ENCODE measurements at places on chromosomes 11 and 22.

DNA sequence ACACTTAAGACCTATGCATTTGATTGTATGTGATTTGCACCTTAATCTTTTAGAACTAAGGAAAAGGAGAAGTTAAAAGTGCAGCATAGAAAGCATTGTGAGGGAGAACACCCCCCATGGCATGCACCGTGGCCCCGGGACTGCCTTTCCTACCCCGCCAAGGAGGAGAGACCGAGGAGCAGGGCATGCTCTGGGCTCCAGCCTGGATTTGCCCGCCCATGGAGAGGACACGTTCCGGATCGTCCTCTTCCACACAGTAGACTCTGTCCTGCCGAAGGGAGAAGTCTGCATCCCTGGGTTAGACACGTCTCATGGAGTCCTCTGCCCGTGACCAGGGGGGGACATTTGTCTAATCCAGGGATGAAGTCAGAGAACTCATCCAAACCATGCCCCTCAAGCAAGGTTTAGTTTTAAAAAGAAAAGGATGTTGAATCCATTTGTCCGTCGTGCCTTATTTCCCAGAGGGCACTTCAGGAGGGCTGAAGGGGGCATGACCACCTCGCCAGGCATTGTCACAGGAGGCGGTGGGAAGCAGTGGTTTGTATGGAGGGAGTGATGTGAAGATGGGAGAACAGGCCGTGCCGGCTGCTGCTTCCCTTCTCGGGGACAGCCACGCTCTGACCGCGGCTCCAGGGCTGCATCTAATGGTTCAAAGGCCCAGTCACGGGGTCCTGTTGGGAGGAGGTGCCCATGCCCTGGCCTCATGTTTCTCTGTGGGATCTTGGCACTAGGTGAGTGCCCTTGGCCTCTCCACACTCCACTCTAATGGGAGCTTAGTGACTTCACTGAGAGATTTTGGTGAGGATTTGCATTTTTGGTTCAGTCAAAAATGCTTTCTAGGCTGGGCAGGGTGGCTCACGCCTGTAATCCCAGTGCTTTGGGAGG lies 66.2 kb upstream of the GAL start:
- DNase-seq, result no peak

DNA sequence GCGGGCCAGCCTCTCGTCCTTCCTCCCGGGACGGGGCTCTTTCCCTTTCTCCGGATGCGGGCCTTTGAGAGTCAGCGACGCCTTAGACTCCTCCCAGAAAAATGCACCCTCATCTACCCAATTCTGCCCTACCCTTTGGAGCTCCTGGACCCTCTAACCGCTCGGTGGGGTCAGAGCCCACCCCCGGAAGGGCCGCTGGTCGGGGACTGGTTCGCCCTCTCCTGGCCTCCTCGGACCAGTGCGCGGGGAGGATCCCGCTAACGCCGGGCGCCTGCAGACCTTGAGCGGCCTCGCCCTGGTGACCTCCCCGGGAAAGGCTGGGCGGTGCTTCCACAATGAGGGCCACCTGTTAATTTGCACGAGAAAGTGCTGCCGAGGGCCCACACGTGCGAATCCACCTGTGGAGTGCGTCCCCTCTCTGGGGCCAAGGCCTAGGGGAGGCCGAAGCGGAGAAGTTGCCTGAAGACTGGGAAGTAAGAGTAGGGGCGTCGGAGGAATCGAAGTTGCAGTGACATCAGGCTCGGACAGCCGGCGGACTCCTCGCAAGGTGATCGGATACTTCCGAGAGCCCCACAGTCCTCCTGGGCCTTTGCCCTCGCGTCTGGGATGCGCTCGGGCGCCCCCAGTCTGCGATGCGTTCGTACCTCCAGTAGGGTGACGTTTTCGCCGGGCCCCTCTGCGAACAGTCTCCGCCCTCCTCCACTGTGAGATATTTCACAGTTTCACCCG lies 61.5 kb downstream of the ENDOD1 start:
- DNase-seq, result peak; percentile 78

DNA sequence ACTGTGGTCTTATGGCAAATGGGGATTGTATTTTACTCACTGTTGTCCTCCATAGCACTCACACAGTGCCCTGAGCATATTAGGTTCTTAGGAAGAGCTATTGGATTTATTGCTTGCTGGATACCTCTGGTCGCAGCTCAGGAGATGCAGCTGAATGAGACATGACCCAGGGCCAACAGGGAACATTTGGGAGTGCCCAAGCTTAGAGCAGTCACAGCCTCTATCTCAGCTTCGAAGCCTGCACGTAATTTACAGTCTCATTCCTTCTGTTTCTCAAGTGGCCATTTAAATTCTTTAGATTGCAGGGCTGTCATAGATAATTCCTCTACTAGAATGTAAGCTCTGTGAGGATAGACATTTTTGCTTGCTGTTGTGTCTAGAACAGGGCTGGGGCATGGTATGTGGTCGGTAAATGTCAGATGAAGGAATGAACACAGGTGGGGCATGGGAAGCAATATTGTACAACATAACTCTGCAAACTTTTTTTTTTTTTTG lies 192.8 kb downstream of the GRIK4 start:
- DNase-seq, result no peak

DNA sequence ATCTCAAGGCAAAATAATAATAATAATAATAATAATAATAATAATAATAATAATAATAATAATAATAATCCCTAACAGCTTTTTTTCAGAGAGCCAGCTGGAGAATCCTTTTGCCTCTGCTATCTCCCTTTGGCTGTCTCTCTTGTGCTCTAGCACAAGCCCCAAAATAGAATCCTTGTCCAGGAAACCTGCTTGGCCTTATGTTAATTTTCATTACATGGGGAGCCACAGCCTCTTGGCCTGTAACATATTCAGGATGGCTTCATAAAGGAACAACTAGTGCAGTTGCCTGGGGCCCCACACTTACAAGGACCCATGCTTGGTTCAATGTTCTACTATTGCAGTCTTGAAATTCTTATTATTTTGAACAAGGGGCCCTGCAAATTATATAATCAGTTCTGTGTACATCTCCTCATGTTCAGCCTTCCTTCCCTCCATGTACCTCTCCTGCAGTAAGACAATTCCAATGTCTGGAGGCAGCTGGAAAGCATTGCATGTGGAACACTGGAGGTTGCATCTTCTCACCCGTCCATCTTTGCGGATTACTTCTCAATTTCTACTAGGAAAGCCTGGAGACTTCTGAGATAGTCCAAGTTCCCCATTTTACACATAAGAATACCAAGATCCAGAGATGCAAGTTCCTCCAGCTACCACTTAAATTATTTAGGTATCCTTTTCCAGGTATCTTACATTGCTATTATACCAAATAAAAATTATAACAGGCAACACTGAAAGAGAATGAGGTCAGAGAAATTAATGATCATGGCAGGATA lies 37.8 kb upstream of the SORL1 start:
- no peak for DNase-seq

- DNase-seq, result no peak
Observed at GRCh38 chr11:95922536-95923438, 1.1 kb downstream of the MTMR2 start.

DNA sequence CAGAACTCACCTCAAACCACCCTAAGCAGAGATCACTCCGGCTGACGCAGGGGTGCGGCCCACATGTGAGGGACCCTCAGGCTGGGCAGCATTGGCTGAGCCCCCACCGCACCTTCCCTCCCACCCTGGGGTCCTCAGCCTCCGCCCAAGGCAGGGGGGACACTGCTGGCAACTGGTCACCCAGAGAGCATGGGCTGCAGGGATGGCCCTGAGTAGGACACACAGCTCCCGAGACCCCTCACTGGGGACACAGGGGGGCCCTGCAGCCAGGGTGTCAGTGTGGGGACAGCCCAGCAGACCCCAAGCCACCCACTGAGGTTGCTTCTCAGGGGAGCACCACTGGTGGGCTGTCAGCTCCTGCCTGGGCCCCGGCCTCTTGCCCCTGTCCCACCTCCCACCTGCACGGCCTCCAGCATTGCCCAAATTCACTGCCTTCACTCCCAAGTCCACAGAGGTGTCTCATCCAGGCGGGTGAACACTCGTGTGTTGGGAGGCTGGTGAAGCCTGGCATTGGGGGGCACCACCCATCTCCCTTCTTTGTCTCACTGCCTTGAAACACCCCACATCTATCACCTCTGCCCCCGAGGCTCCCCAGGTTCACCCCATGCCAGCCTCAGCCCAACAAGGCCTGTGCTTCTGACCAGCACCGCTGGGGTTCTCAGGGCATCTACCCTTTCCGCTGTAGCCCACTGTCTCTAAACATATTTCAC lies 4.7 kb downstream of the C11orf21 start:
- DNase-seq, result no peak

GRCh38 chr11:67195971-67196456 lies 70.3 kb upstream of the GRK2 start:
- peak; percentile 70 for DNase-seq

DNA sequence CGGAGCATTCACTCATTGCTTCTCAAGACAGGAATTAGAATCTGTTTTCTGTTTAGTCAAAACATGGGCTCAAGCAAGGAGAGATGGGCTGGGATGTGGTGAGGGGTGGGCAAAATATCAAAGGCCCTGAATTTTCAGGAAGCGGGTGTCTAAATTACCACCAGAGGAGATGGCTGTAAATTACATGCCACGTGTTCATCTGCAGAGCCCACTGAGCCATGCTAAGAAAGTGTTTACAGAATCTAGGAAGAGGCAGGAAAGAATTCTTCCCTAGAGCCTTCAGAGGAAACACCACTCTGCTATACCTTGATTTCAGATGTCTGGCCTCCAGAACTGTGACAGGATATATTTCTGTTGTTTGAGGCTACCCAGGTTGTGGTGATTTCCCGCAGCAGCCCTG lies 46.1 kb downstream of the CLMP start:
- no peak for DNase-seq

GRCh38 chr11:113177671-113178070 lies 136.7 kb upstream of the TTC12 start:
- no peak for DNase-seq

DNA sequence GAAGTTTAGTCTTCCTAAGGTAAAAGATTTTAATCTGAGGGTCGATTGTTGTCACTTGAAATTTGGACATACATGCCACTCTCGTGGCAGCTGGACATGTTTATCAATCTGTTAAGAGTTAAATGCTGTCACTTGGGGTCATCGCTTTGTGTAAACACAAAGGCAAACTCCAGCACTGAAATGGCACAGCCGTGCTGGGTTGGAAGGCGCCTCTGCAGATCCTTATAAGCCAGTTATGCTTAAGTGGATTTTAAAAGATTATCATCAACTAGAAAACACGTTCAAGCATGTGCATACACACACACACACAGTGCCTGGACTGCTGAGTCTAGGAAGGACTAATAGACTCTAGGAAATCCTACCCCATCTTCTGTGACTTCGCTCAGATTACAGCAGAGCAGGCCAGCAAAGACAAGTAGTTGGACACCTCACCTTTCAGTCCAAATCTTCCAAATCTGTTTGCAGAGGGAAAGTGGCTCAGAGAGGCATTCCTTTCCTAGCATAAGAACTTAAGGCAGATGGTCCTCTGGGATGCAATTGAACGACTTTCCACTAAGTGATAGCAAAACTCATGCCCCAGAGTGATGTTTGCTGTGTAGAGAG lies 83.7 kb downstream of the CACNG2 start:
- DNase-seq, result no peak

DNA sequence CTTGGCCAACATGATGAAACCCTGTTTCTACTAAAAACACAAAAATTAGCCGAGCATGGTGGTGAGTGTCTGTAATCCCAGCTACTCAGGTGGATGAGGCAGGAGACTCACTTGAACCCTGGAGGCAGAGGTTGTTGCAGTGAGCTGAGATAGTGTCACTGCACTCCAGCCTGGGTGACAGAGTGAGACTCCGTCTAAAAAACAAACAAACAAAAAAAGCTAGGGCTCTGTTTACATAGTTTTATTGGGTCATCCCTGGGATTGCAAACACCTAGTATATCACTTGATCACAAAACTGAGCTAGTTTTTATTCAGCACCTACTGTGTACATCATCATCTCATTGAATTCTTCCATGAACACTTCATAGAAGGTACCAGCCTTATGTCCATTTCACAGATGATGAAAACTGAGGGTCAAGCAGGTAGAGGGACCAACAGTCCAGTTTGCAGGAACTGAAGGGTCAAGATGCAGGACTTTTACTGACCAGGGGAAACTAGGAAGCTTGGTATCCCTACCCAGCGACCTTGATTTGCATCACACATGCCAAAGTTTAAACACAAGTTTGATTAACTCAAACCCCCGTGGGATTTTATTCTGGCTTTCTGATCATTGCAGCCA lies 9.2 kb upstream of the MRTFA start:
- DNase-seq, result no peak

- no peak for DNase-seq
Observed at GRCh38 chr11:20360650-20361049, 2.9 kb upstream of the HTATIP2 start.

GRCh38 chr11:6393989-6394670 lies 3.9 kb downstream of the SMPD1 start:
- no peak for DNase-seq

DNA sequence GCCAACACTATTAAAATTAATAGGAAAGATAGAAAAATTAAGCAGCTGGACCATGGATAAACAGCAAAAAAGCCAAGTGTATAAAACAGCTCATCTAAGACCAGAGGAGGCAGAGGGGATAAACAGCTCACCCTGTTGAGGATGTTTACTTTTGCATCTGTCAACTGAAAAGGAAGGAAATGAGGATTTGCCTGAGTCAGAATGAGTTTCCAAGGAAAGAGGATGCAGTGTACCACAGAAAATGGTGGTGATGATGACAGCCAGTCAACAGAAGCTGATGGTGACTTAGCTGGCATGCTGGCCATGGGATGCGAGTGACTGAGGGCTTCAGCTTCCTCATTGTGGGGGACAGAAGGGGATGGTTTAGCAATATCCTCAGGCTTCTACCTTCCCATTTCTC lies 183.5 kb downstream of the KIRREL3 start:
- DNase-seq, result peak; percentile 31

- DNase-seq, result no peak
Observed at GRCh38 chr11:6468712-6469495, 4.8 kb downstream of the TRIM3 start.

GRCh38 chr11:8354622-8355415 lies 91.1 kb upstream of the LMO1 start:
- no peak for DNase-seq

DNA sequence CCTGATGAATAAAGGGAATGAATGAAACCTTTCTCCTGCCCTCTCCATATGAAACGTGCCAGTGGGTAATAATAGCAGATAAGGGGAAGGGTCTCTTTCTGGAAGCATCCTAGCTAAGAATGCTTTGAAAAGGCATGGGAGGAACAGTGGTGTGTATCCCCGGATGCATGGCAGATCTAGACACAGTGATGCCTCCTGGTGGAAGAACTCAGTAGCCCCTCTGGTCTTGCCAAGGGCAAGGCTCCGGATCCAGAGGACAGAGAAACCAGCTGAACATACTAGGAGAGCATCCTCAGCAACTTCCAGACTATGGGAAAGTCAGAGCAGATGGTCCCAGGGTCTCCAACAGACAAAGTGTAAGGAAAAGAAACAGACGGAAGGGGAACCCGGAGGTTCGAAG lies 6.4 kb downstream of the BAIAP2L2 start:
- no peak for DNase-seq

- peak; percentile 46 for DNase-seq
Observed at GRCh38 chr11:84626256-84626655, 1000.9 kb downstream of the DLG2 start.

Data from HS-5 (cell line).